Activated CD4-positive, alpha-beta T cell treated with anti-CD3 and anti-CD28 coated beads, Interleukin-2, amount 50 U/mL, for 4 hours (primary cell): ENCODE measurements at places on chromosomes 6 and 20.

GRCh38 chr6:154414021-154414813, 57.6 kb upstream of the IPCEF1 start:
- DNase-seq, result no peak

GRCh38 chr6:156557911-156558259, 219.3 kb upstream of the ARID1B start:
- DNase-seq, result no peak

DNA sequence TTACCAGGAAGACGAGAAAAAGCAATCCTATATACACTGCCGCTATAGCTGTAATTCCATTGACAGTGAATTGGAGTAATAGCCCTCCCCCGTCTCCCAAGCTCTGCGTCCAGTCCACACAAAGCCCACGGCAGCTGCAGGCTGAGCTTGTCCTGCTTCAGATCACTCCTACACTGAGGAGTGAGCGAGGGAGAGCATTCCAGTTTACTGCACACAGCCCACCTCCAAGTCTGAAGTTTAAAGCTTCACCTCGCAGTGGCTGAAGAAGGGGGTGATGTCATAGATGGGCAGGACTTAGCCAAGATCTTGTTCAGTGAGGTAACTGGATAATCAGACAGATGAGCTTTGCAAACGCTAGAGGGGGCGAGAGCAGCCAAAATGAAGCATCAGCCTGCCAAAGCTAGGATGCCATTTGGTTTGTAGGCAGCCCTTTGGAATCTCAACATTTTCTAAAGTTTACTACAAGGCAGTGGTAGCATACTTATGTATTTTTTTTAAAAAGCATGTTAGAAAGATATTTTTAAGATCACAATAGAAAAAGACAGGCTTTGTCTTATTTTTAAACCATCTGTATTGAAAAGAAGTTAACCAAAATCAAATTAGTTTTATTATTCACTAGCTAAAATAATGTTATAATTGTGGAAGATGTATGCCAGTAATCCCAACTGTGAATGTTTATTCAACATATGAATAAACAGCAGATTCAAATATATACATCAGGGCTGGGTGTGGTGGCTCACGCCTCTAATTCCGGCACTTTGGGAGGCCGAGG, at the start of gene FLRT3:
Gene FLRT3 (minus strand): TSS at position 213 of the 772 bp plus-strand sequence. CDS start 10,106 bp downstream, outside the sequence.
- DNase-seq, result no peak

DNA sequence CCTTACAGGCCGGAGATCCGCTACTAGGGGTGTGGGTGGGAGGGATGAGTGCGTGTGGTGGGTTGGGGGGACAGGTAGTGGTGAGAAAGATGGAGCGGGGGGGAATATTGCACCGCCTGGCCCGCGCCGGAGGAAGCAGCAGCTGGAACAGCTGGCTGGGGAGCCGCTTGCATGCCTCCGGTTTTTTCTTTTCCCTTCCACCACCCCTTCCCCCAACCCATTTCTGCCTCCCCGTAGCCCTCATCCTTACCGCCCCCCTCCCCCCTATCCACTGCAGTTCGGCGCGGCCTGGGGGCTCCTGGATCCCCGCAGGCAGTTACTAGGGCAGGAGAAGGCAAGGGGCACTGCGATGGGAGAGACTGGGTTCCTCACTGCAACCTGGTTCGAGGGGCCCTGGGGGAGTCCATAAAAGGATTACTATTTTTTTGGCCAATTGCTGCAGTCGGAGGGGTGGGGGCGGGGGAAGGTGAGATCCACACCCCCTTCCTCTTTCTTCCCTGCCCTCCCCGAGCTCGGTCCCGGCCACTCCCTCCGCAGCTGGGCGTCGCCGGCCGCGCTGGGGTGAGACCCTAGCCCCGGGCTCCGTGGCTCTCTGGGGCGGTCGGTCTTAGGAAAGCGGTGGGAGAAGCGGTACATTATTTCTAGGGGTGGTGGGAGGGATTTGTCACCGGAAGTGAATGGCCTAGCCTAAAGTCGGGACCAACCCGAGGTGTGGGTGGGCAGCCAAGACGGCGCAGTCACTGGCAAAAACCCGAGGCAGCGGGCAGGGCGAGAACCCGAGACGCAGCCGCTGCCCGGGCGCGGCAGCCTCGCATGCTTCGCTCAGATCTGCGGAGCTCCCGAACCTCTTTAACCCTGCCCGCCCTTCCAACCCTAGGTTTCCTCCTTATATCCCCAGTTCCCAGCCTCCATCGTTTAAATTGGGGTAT, 824 bp upstream of the TBCC start:
- DNase-seq, result peak; percentile 63

GRCh38 chr20:20188647-20189046, 136.3 kb downstream of the CFAP61 start:
- no peak for DNase-seq

- DNase-seq, result no peak
Observed at GRCh38 chr20:44643596-44644229, 7.8 kb downstream of the ADA start.

GRCh38 chr6:54920628-54921027, 74.1 kb downstream of the FAM83B start:
- no peak for DNase-seq

GRCh38 chr6:131368198-131368911, 204.7 kb upstream of the ARG1 start:
- no peak for DNase-seq

DNA sequence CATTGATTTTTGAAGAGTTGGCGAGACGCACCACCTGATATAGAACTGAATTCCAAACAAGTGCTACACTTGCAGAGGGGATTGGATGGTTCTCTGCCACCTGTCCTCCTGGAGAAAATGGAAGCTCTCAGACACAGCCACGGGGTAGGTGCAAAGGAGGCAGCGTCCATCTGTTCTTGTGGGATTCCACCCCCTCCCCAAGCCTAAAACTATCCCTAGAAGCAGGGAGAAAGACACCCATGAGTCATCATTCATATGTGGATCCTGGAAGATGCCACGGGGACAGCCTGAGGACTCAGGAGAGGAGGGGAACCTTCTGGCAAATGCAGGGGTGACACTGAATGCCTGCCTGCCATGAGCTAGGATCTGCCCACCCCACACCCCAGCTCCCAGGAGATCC, 171.3 kb upstream of the CST7 start:
- no peak for DNase-seq

DNA sequence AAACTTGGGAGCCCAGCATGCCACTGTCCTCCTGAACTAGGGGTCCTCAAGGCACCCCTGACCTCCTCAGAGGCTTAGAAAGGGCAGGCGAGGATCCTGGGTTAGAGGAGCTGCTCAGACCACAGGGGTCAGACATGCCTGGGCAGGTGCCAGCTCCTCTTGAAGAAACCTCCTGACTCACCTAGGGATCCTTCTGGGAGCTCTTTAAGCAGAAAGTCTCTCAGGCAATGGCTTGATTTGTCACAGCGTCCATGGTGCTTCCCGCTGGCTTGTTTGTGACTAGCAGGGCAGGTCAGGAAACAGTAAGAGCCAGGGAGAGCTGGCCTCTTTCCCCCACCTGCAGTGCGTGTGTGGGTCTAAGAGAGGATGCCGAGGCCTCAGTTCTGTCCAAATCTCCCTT, 174.5 kb upstream of the SNX9 start:
- DNase-seq, result no peak

GRCh38 chr6:105504706-105505105, 101.8 kb upstream of the PREP start:
- DNase-seq, result no peak

DNA sequence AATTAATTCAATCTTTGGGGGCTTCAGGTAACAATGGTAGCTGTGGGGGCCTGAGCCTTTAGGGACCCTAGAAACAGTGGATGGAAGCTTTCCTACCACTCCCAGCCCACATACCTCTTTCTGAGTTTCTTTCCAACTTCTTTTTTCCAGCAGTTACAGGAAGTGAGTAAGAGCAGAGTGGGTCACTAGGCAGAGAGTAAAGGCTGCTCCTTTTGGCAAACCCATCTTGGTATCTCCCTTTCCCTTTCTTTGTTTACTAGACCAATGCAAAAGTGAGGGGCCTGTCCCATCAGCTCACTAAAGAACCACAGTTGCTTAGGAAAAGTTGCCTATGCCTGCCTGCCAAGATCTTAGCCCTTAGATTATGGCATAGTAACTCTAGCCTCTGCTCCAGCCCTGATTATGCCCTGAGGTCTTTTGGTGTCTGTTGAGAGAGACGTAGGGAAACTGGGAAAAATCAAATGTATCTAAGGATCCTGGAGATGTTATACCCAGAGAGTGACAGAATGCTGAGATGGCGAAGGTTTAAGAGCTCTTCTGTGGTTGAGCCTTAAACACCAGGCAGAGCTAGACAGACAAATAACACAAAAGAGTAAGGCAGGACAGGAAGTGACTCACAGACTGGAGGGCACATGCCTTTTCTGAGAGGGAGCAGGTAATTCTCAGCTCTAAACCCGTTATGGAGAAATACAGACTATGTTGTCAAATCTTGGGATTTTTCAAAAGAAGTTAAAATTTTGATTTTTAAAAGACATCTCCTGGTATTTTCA, 31.3 kb downstream of the TRMT6 start:
- DNase-seq, result no peak

DNA sequence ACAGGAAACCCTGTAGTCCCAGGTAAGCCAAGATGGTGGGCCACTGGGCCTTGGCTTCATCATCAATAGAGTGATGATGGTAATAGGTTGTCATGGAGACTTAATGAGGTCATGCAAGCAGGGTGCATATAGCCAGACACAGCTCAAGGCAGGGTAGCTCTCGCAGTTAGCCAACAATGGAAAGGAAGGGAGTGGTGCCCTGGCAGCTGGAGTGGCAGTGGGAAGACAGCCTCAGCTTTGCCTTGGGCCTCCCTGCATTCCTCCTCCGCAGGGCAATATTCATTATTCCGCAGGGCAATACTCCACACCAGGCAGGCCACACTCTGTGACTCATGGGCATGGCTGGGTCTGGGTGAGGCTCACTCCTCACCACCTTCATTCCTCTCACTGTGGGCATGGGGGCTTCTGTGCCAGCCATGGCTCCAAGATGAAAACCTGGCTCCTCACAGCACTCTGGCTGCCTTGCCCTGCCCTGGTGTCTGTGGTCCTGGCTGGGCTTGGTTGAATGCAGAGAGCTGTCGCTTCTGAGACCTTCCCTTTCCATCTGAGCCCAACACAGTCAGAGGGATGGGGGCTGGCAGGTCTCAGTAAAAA, 163.1 kb upstream of the PMEPA1 start:
- DNase-seq, result no peak

DNA sequence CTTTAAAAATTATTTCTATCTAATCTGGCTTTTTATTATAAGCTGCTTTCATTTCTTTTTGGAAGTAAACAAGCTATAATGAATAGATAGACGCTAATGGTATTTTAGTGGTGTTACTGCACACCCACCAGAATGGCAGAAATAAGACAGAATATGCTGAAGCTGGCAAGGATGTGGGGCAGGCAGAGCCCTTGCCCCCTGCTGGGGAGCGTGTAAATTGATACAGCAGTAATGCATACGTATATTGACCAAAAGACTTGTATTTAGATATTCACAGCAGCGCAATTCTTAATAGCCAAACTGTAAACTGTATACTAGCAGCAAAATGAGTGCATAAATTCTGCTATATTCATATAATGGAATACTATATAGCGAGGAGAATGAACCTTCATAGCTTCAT, 35.3 kb downstream of the TMEM181 start:
- no peak for DNase-seq

GRCh38 chr6:113755449-113756289, 101.5 kb upstream of the MARCKS start:
- no peak for DNase-seq

DNA sequence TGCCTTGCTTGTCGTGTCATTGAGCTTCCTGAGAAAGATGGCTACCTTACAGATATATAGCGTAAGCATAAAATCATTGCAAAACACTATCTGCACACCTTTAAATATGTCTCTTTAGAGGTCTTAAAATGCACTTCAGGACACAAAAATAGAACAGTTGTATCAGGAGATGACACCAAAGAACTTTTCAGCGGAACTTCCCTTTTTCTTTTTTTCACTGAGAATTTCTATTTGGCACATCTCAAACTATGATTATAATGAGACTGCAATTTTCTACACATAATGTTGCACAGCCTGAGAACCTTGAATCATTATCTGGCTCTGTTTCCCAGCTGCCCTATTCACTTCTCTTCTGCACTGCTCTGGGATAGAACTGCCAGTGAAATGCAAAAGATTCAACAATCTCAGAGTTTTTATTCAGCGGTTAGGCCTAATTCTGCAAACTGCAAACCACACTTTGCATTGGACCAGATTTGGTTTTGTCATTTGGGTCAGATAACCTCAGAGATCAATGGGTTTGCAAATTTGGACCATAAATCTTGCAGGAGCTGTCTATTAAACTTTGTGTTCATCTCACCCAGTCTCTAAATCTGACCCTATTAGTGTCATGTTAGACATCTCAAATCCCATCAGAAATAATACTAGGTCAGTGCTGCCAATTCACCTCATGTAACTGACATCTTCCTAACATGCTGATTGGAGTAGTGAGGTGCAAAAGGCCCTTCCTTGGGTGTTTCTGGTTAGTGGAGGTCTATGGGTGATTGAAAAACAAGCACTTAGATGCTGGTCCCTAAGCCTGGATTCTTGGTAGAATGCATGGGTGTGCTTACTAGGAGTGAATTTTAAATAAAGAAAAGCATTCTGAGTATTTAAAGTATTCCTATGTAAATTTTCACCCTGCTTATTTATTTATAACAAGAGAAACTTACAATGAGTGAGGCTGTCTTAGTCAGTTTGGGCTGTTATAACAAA, 382.7 kb downstream of the UTRN start:
- DNase-seq, result no peak
